ENCODE measurements at places on chromosomes 12 and 14. TPM values are rescaled to one million over a fixed set of nuclear protein-coding genes. Genes with fewer than 3 reads are reported as not detected.

DNA sequence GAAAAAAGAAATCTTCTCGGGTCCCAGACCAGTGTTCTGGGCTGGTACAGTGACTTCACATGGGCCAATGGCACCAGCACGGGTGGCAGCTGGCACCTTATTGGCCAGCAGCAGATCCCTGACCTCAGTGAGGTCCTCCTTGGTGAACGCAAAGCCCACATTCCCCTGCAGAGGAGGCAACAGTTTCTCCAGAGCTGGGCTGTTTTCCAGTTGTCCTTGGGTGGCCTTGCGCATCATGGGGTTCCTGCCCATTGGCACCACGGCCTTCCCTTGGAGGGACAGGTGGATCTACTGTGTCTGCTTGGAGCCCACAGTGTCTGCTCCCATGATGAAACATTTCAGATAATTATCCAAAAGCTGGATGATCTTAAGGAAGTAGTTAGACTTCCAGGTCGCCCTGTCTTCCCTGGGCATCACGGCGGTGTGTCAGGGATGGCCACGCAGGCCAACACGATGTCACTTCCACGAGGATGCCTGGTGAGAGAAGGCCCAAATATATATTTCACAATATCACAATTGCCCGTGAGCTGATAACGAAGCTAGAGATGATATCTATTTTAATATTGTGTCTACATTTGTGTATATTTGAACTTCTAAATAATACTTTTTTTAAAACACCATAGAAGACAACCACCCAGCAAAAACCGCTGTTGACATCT is 15.8 kb downstream of the NFKBIA start:
- DNase-seq: no peak
- no peaks in the 10 kb centered on the region for H3K27me3 ChIP-seq
- no peak overlapping the region for H3K4me3 ChIP-seq
- H3K36me3 ChIP-seq: no peaks in the 10 kb centered on the region

- no peak for DNase-seq
- H3K4me3 ChIP-seq: no peak overlapping the region
- no peaks in the 10 kb centered on the region for H3K36me3 ChIP-seq
- H3K27ac ChIP-seq: no peak overlapping the region
Measured at GRCh38 chr14:23209651-23210423, 26.4 kb upstream of the SLC7A8 start.

GRCh38 chr14:94746131-94746530 is 23.8 kb downstream of the GSC start:
- no peak for DNase-seq
- no peaks in the 10 kb centered on the region for H3K4me1 ChIP-seq
- no peaks in the 10 kb centered on the region for H3K36me3 ChIP-seq

DNA sequence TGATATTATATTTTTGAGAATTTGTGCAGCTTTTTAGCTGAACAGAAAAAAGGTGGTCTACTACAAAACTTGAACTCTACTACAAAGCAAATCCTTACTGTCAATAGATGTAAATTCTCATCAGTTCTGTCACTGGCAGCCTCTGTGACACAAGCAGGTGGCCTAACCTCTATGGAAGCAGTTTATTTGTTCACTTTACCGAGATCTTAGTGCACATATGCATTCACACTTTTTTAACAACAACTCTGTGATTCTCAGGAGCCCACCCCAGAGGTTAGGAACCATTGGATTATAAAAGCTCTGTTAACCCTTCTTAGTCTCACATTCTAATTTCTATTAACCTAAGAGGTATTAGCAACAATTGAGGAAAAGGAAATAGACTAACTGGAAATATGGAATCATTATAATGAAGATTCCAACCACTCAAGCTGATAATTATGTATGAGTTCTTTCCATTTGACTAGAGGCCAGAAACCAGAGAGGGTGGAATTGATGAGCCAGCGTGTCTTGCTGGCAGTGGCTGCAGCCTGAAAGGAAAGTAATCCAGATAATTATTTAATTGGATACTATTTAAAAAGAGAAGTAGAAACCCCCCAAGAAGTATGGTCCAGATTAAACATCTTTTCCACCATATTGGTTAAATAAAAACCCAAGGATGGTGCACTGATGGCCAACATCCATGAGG is 451.1 kb downstream of the TMEM117 start:
- no peaks in the 10 kb centered on the region for H3K4me1 ChIP-seq
- no peak overlapping the region for H3K27ac ChIP-seq
- DNase-seq: no peak
- no peak overlapping the region for H3K4me3 ChIP-seq
- no peaks in the 10 kb centered on the region for H3K36me3 ChIP-seq

- no peaks in the 10 kb centered on the region for H3K4me1 ChIP-seq
- H3K36me3 ChIP-seq: no peaks in the 10 kb centered on the region
- no peak for DNase-seq
- peaks cover 5% of the 10 kb centered on the region for H3K27me3 ChIP-seq
- no peak overlapping the region for H3K4me3 ChIP-seq
Measured at GRCh38 chr12:132466241-132467201, 23.4 kb upstream of the FBRSL1 start.

GRCh38 chr12:12612358-12612757 is 682 bp downstream of the CREBL2 start:
- peak overlapping the region; percentile 89 for H3K4me3 ChIP-seq
- H3K36me3 ChIP-seq: no peaks in the 10 kb centered on the region
- DNase-seq: no peak
- no peaks in the 10 kb centered on the region for H3K27me3 ChIP-seq

Gene PTHLH
- not detected for total RNA-seq

- no peak for DNase-seq
- no peak overlapping the region for H3K4me3 ChIP-seq
- H3K4me1 ChIP-seq: no peaks in the 10 kb centered on the region
Measured at GRCh38 chr12:65450625-65451024, 172.1 kb downstream of the MSRB3 start.

GRCh38 chr14:68449561-68450181 is 343.2 kb downstream of the ZFP36L1 start:
- no peaks in the 10 kb centered on the region for H3K27me3 ChIP-seq
- peak overlapping the region; percentile 38 for H3K27ac ChIP-seq
- DNase-seq: peak; percentile 66
- H3K36me3 ChIP-seq: no peaks in the 10 kb centered on the region
- no peaks in the 10 kb centered on the region for H3K4me1 ChIP-seq
- no peak overlapping the region for H3K4me3 ChIP-seq

Gene VDR
- total RNA-seq: not detected

DNA sequence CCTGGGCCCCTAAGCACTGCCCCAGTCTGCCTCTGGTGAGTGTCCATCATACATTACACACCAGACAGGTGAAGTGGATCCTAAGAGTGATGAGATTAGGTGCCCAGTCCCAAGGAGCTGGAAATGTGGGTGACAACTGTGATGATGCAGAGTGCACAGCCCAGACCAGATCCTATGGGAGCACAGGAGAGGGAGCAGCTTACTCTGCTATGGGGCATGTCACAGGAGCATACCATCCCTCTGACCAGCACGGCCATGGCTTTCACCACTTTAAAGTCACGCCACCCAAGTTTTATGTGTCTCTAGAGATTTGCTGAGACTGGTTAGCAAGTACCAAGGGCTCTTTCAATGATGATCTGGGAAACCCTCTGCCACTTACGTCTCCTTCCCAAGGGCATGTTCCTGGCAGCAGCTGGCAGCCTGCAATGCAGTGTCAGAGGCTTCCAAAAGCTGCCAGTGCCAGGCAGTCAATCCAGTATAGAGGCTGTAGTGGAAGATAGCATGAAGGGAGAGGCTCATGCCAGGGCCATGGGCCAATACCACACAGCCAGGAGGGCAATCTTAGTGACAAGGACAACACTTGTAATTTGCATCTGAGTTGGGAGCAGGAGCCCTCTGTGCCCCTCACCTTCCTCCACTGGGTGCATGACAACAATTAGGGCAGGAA is 40.2 kb downstream of the STAB2 start:
- no peaks in the 10 kb centered on the region for H3K27me3 ChIP-seq
- no peaks in the 10 kb centered on the region for H3K4me1 ChIP-seq
- no peak overlapping the region for H3K27ac ChIP-seq

- no peak for DNase-seq
- H3K36me3 ChIP-seq: no peaks in the 10 kb centered on the region
- peaks cover 68% of the 10 kb centered on the region for H3K27me3 ChIP-seq
- H3K4me3 ChIP-seq: peak overlapping the region; percentile 81
Measured at GRCh38 chr12:54549774-54550451, 512 bp downstream of the PDE1B start.

Data from endodermal cell (in vitro differentiated cells).